CD8-positive, alpha-beta memory T cell (primary cell): ENCODE measurements at places on chromosomes 7 and 10.

DNA sequence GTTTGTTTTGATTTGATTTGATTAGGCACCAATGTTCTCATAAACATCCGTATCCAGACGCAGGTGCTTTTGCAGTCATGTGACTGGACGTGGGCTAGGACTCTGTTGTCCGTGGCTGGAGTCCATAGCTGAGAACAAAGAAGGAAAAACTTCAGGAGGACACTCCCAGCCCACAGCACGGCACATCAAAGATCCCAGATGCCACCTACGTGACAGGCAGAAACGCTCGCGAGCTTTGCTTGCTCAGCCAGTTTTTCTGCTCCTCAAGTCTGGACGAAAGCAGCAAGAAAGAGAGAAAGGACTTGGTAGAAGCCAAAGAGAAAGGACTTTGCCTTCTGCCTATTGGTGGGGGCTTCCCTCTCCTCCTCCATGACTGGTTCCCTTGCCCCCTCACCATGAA, 6.9 kb upstream of the ZKSCAN1 start:
- no peak for DNase-seq

GRCh38 chr7:123974326-123974908, 49.4 kb downstream of the SPAM1 start:
- no peak for DNase-seq

DNA sequence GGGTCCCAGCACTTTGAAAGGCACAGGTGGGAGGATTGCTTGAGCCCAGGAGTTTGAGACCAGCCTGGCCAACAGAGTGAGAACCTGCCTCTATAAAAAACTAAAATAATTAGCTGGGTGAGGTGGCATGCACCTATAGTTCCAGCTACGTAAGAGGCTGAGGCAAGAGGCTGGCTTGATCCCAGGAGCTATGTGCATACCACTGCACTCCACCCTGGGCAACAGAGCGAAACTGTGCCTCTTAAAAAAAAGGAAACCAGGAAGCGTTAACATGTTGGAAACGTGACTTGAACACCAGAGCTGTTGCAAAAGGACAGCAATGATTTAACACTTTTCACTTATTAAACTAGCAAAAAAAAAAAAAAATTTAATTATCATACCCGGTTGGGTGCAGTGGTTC, 12.6 kb downstream of the BAZ1B start:
- DNase-seq: no peak

DNA sequence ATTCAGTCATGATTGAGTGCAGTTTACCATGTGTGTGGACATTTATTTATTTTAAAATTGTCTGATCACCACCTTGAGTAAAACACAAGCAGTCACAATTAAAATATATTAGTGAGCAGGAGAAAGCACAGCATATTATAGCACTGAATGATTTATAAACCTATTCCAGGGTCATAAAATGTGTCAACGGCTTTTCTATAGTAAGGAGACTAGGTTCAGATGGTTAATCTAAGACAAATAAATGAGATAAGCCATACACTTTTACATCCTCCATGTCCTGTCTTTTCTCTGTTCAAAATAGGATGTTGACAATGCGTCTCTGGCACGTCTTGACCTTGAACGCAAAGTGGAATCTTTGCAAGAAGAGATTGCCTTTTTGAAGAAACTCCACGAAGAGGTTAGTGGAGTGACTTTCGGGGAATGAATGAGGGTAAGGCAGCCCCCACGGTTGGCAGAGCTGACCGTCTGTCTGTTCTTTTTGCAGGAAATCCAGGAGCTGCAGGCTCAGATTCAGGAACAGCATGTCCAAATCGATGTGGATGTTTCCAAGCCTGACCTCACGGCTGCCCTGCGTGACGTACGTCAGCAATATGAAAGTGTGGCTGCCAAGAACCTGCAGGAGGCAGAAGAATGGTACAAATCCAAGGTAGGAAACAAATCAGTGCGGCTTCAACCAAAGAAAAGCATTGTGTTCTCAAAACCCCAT, 5.4 kb downstream of the VIM start:
- DNase-seq: no peak

DNA sequence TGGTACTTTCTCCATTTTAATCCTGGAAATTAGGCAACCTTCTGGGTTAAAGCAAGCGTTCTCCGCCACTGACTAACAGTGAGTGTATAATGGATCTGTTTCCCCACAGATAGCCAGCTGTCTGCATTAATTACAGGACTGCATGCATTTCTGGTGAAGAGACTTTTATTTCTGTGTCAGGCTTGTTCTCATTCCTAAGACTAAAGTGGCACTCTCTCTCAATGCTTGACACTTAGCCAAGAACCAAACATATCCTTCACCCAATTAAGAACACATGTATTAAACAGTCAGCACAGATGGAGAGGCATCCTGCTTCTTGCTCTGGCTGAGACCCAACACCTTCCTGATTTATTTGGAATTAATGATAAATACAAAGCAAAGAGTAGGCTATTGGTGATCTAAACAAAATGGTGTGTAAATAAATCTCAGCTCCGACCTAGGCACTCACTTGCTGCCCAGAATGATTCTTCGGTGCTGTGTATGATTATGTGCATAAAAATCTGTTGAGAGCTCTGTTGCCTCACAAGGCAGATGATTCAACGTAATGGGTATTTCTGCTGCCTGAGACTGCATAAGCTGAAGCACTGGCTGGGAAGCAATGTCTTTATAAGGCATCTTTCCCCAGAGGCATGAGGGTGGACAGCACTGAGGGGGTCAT, 16.8 kb downstream of the CALU start:
- no peak for DNase-seq

- DNase-seq: no peak
Observed at GRCh38 chr7:140635345-140635744, 5.3 kb downstream of the DENND2A start.

- DNase-seq: no peak
Observed at GRCh38 chr10:26412932-26413331, 25.2 kb upstream of the APBB1IP start.

- no peak for DNase-seq
Observed at GRCh38 chr10:117163061-117163953, 25.2 kb upstream of the VAX1 start.

- no peak for DNase-seq
Observed at GRCh38 chr7:104123786-104124185, 84.0 kb downstream of the ORC5 start.

DNA sequence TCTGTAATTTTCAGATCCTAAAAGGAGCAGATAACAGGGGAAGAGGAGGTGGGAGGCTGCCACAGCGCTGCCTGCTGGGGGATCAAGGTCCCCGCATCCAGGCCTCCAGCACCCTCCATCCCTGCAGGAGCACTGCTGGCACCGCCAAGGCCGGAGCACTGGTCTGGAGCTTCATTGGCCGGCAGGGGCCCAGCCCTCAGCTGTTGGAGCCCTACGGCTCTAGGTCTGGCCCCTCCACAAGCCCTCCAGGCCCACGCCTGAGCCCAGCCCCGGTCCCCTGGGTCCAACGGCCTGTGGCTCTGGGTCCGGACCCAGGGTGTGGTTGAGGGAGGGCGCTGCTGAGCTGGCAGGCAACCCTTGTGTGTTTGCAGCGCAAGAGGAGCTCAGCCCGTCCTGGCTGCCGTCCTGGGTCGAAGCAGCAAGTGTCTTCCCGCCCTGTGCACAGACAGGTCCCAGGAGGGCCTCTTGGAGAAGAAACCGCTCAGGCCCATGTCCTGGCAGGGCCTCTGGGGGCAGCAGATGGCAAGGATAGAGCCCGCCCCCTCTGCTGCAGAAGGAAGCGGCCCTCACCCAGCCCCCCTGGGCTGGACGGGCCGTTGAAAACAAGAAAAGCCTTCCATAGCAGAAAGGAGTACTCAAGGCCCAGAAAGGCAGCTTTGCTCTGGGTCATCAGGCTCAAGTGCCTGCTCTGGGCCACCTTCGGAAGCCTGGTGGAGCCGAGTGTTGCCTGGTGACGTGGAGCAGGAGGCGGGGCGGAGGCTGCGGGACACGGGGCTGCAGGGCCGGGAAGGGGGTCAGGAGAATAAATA, 54.3 kb upstream of the TNRC18 start:
- DNase-seq: no peak

- DNase-seq: peak; percentile 79
Observed at GRCh38 chr10:6014241-6014761, 37.0 kb upstream of the IL15RA start.

DNA sequence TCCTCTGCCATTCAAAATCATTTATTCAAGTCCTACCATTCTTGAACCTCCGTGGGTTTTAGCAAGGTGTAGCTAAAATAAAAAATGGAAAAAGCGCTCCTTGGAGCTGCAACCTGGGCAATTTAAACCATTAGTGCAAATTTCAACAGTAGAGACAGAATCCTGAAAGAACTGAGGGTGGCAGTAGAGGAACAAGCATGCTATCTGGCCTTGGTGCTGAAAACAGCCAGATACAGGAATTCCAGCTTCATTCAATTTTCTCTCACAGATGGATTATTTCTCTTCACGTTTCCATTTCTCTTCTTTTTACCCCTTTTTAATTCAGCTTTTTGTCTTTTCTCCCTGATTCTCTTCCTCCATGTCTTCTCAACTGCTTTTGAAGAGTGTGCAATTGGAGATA, 77.7 kb downstream of the OTUD1 start:
- DNase-seq: no peak
